Hematopoietic multipotent progenitor cell treated with erythropoietin and hydrocortisone succinate and interleukin-3 and kit ligand, for 4 days (in vitro differentiated cells): ENCODE measurements at places on chromosomes 7 and 10.

GRCh38 chr7:91264924-91265681, 870 bp downstream of the FZD1 start:
- DNase-seq, result peak; percentile 83

DNA sequence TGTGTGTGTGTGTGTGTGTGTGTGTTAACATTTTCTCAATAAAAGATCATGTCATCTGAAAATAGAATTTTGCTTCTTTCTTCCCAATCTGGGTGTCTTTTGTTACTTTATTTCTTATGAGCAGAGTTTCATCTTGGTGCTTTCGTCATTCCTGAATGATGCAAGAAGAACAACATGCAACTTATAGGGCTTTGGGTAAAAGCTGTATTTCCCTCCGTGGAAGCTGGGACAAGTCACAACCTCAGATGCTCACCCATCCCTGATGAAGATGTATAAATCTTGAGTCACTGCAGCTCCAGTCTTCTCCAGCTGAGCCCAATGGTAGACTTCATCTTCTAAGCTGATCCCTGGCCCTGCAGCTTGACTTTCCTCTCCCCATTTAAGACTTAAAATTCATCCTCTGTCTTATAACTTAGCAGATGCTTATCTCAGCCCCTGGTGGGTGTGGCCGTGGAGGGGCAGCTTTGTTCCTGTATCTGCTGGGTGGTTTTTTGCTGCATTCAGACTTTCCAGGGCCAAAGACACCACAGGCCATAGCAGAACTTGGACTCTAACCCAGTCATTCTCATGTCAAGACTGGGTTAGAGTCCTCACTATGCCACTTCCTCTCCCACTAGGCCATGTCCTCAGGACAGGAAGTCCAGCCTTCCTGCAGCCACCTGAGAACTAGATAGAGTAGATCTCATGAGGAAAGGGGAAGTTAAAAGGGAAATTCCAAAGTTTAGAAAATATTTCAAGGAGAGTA, 356.4 kb downstream of the TNS3 start:
- peak; percentile 60 for DNase-seq

GRCh38 chr10:100913470-100913865, 705 bp downstream of the SLF2 start:
- no peak for DNase-seq

GRCh38 chr7:21064698-21065648, 278.3 kb upstream of the SP8 start:
- no peak for DNase-seq

GRCh38 chr7:40199076-40199802, 64.4 kb downstream of the SUGCT start:
- DNase-seq, result peak; percentile 53

DNA sequence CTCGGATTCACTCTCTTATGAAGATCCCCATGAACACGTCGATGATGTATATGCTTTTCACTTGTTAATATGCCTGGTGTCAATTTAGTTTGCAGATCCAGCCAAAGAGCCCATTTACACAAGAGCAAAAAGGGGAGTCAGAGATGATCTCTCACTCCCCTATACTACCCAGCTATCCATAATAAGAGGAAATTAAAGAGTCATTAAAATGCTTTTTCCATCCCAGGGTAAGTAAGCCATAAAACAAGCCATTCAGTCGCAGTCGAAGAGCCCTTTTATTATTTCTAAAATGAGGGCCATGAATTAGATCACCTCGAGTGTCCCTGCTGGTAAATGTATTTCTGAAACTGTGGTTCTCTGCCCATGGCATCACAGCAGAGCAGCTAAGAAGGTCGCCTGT, 41.2 kb downstream of the CHCHD3 start:
- no peak for DNase-seq

DNA sequence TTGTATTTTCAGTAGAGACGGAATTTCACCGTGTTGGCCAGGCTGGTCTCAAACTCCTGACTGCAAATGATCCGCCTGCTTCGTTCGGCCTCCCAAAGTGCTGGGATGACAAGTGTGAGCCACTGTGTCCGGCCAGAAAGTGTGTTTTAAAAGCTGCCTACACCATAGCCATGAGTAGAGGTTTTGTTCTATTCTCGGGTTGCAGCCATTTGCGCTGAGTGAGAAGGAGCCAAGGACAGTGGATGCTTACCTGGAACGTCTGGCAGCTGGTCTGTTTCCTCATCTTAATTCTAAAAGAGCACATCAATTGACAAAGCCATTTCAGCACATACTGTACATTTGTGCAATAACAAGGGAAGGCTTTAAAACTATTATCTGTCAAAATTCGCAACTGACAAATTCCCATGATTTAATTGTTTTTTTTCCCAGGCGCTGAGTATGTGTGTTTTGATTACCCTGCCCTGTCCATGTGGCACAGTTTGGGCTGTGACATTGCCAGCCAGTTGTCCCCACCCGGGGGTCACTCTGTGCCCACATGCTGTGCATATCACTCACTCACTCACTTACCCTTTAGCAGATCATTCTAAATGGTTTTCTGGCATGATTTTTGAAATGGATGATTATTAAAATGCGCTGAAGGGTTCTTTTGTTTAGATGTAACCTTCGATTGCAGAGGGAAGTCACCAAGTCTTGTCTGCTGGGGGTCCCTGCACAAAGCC, 251.6 kb downstream of the CCDC3 start:
- no peak for DNase-seq

- no peak for DNase-seq
These were observed 9.2 kb upstream of the CPA1 start for GRCh38 chr7:130371046-130371445.

DNA sequence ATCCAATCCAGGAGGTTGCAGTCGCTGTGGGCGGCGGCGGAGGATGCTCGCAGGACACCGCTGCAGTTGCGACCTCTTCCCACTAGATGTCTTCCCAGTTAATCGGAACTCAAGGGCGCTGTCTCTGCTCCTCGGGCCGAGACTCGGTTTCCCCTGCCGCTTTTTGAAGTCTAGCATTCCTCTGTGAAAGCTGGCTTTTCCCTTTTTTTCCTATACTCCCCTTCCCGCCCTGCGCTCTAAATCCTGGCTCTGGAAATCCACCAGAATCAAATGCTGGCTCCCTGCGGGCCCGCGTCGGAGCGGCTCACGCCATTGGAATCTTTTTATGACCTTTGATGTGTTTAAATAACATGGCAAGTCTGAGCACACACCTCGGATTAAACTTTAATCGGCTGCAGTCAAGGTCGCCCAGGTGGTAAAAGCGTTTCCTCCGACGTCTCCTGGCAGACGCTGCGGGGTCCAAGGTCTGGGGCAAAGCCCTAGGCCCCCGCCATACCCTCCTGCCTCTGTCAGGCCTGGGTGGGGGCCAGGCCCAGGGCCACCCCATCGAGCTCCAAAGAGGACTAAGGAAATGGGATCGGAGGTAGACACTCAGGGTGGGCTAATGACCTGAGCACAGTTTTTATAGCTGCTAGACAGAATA, 10.7 kb upstream of the HOXA13 start:
- peak; percentile 69 for DNase-seq

GRCh38 chr7:92755680-92756079, 80.7 kb downstream of the CDK6 start:
- no peak for DNase-seq

DNA sequence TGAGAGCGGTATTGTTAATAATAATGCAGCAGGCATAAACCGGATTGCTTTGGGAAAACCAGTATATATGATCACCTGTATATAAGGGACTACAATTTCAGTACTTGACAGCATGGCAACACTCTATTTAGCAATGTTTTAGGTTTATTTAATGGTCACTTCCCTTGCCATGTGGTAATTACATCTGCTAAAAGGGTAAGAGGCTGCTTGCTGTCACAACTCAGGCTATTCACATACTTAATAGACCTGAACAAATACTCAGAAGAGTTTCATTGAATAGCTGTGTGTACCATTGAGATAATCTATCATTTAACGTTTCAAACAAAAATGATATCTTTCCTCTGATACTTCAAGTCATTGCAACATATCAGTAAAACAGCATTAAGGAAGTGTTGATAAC, 90.1 kb downstream of the PCDH15 start:
- DNase-seq, result no peak

GRCh38 chr7:55019191-55019690, 424 bp downstream of the EGFR start:
- DNase-seq, result no peak

DNA sequence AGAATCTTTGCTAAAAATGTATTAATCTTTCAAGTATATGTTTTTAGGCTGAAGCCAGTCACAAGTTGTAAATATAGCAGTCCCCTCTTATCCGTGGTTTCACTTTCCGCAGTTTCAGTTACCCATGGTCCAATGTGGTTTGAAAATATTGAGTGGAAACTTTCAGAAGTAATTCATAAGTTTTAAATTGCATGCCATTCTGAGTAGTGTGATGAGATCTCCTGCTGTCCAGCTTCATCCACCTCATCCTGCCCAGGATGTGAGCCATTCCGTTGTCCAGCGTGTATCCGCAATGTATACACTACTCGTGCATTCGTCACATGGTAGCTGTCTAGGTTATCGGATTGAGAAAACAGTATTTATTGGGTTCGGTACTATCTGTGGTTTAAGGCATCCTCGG, 12.2 kb downstream of the PDCD4 start:
- DNase-seq, result no peak

- no peak for DNase-seq
These were observed 43.5 kb downstream of the MCU start for GRCh38 chr10:72735288-72735936.

GRCh38 chr10:101393378-101393777, 39.4 kb downstream of the BTRC start:
- DNase-seq, result no peak

- no peak for DNase-seq
These were observed 136.4 kb downstream of the RPS24 start for GRCh38 chr10:78170026-78170475.

- DNase-seq, result no peak
These were observed 759.3 kb downstream of the LRMDA start for GRCh38 chr10:76190634-76191270.

- no peak for DNase-seq
These were observed 62.1 kb downstream of the CRPPA start for GRCh38 chr7:16359216-16359615.

DNA sequence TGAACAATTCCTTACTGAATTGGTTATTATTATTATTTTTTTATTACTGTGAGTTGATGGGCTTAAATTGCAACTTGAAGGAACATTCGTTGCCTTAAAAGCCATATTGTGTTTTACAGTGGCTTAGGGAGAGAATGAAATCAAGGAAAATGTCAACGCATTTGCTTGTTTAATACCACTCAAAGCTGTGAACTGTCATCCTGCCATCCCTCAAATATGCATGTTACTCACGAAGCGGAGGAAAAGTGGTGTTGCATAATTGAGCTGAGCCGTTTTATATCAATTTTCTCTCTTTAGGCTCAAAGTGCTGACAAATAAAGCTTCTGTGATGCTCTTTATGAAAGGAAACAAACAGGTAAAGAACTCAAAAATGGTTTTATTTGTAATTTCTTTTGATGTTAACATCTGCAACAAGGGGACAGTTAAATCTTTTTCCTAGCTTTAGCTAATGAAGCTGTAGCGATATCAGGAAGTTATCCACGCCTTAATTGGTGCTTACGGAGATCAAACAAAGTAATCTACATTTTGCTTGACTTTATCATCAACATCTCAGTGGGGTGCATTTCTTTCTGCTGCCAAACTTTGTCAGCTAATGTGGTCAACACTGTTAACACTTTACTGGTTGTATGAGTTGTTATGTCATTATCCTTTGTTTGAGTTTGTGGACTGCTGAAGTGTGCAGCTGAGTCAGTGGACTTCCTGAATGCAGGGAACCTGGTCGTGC, 33.1 kb downstream of the GLRX3 start:
- DNase-seq, result peak; percentile 29

- no peak for DNase-seq
These were observed 3.2 kb upstream of the ZNF248 start for GRCh38 chr10:37860494-37861190.

DNA sequence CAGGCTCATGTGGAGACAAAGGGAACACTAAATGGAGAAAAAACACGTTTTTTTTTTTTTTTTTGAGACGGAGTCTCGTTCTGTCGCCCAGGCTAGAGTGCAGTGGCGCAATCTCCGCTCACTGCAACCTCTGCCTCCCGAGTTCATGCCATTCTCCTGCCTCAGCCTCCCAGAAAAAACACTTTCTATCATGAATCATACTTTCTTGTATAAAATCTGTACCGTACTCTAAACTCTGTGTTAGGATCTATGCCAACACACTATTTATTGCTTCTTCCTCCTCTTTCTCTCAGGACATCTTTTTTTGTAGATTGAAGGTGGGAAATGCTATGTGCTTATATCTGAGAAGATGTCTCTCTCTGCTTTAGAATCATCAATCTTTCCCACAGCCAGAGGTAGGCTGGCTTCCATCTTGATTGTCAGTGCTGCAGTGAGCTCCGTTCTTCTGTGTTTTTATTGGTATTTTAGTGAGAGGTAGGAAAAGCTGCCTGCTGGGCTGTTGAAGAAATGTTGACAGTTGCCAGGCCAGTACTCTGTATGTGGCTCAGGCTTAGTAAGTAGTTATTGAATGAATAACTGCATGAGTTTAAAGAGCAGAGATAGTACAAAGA, 101.1 kb downstream of the GPR85 start:
- no peak for DNase-seq

DNA sequence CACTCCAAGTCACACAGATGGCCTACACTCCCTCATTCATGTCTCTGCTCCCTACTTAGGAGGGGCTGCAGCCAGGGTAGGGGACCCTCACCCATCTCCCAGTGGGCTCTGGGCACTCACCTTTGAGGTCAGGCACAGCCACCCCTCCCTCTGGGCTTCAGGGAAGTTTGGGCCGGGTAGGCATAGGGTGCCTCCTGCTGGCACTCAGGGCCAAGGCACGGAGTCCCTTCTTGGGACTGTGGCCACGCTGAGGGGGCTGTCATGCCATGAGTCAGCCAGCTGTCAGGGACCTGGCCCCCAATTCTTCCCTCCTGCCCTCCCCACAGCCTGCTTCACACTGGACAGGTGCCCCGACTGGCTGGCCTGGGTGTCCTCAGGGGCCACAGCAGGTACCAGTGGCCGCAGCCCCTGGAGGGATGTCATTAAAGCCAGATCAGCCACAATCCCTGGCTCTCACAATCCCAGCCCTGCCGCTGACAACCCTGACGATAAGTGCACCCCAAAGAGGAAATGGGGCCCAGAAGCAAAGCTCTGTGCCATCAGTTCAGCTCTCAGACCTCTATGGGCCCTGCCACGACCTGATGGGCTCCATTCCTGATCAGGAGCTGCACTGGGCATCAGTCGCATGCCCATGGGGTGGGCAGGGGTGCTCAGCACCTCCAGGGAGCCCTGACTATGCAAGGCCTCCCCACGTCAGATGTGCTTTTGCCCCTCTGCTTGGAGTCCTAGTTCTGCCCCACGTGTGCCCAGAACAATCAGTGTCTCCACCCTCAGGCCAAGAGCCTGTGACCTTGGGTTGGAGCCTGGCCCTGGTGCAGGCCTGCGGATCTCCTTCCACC, 34.1 kb upstream of the RET start:
- DNase-seq, result no peak

- DNase-seq, result no peak
These were observed 39.4 kb upstream of the PRSS1 start for GRCh38 chr7:142709921-142710320.

GRCh38 chr10:119446441-119447277, 95.9 kb downstream of the RGS10 start:
- DNase-seq, result no peak

GRCh38 chr7:95478272-95479037, 7.3 kb upstream of the ASB4 start:
- DNase-seq, result peak; percentile 54
